Bone marrow (tissue), 2 donors: ENCODE measurements at places on chromosomes 5 and 9.

- no peak for DNase-seq
Observed at GRCh38 chr9:1400983-1401382, 350.8 kb downstream of the DMRT2 start.

- peak; percentile 71 for DNase-seq
Observed at GRCh38 chr5:149227168-149227826, 44.4 kb upstream of the AFAP1L1 start.

- DNase-seq: no peak
Observed at GRCh38 chr9:118529624-118530214, 825.5 kb downstream of the TLR4 start.

DNA sequence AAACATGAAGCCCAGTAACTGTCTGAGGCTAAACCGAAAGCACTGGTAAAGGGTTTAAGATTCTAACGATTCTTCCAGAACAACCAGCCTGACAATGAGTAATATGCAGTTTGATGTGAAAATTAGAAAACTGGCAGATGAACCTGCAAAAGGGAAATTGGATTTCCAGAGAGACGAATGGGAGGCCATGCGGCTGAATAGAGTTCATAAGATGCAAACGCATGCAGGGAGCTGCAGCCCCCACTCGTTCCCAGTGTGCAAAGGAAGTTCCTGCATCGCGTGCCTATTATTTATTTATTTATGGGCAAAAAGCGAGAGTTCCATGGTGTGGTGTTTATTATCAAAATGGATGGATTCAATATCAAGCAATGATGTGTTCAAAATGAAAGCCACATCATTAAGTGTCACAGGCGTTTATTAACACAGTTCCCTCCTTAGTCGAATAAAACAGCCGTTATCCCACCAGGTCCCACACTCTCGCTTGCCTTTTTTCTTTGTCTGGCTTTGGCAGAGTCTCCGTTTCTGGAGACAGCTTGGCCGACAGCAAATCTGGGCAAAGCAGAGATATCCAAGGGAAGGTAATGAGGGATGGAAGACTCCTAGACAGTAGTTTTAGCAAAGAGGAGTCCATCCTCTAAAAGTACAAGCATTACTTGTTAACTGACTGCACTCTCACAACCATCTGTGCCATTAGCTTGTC, 451.4 kb downstream of the KDM4C start:
- DNase-seq: no peak

- DNase-seq: no peak
Observed at GRCh38 chr9:135053133-135053532, 34.3 kb upstream of the OLFM1 start.

- DNase-seq: no peak
Observed at GRCh38 chr5:93748875-93749397, 7.5 kb upstream of the POU5F2 start.

DNA sequence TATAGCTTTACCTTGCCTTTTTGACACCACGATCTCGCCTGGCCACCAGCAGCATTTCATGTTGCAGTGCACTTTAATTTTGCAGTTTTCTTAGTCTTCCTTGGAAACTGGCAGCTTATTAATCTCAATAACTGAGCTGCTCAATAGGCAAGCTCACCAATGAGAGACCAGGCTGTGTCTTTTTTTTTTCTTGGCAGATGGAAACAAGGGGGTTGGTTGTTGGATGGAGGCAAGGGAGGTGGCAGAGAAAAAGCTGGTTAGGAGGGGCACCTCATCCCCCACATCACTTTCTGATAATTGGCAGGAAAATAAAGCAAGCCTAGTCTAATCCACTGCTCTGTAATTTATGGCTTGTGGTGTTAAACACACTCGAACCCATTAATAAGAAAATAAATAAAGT, 324.5 kb upstream of the WWC1 start:
- DNase-seq: no peak

DNA sequence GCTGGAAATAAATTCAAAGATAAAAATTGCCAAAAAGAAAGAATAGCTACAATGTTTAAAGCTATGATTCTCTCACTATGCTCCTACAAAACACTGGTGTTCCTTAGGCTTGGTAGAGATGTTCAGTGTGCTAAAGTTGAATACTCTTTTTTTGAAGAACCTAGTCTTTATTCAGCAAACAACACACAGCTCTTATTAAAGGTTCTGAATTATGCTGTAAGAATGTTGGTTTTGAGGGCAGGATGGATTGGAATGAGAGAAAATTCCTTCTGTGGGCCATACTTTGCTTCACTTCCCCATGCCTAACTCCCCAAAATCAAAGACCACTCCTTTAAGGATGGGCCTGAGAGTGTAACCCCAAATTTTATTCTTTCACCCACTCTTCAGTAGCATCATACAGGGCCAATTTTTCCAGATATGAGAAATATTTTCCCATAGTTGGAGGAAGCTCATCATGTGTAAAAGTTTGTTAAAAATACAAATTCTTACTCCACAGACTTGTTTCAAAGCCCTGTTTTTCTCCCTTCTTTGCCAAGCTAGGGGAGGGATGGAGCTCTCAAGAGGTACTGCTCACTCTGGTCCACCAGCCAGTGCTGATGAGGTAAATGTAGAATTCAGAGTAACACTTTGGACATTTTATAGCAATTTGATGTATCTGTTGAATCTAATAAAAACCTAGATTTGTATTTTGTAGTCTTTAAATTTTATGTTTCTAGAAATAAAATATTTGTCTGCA, 99.3 kb downstream of the GDNF start:
- no peak for DNase-seq

DNA sequence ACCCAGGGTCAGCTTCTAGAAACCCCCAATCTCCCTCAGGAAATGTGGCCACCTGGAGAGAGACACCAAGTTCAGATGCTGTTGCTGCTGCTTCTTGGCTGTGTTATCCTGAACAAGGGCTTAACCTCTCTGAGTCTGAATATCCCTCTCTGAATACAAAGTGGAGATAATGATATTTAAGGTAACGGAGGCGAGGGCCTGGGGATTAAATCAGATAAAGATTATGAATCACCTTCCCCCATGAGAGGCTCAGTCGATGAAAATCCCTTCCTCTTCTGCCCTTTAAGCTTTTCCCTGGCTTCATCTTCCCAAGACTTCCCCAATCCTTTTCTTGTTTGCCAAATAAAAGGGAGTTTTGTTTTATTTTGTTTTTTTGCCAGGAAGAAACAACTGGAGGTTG, 8.1 kb upstream of the CPLX2 start:
- DNase-seq: no peak

DNA sequence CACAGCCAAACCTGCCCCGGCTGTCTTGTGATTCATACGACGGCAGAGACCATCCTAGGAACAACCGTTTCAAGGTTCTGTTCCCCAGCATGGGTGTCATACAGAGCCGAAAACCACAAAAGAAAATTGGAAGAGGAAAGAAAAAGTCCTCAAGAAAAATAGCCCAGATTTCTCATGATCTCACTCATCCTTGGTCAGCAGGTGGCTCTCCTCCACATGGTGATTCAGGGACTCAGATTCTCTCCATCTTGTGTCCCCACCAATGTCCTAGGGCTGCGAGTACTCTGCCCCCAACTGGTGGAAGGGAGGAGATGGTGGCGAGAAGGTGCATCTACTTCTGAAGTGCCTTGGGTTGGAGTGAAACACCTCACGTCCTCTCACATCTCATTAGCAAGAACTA, 25.6 kb downstream of the PDZD2 start:
- DNase-seq: no peak

DNA sequence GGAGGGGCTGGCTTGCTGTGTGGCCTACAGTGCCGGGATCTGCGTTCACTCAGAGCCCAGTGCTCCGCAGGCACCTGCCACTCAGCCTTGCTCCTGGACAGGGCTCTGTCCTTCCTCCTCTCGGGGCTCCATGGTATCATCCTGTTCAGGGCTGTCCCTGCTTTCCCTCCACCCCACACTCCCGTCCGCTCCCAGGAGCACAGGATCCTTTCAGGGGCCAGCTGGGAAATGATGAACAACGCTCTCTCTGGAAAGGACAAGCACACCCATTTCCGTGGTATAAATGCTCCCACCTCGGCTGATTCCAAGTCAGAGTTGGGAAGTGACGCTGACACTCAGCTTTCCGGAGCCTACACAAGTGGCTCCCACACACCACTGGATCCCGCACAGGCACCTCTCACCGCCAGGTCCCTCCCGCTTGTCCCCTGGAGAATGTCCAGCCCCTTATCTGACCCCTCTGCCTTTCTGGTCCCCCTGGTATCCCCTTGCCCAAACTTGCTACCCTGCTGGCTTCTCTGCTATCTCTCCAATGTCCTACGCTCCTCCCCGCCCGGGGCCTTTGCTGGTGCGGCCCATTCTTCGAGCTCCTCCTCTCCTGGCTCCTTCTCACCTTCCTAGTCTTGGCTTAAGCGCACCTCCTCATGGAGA, 21.3 kb downstream of the HMCN2 start:
- no peak for DNase-seq

- no peak for DNase-seq
Observed at GRCh38 chr5:114999176-114999575, 170.5 kb downstream of the TRIM36 start.

DNA sequence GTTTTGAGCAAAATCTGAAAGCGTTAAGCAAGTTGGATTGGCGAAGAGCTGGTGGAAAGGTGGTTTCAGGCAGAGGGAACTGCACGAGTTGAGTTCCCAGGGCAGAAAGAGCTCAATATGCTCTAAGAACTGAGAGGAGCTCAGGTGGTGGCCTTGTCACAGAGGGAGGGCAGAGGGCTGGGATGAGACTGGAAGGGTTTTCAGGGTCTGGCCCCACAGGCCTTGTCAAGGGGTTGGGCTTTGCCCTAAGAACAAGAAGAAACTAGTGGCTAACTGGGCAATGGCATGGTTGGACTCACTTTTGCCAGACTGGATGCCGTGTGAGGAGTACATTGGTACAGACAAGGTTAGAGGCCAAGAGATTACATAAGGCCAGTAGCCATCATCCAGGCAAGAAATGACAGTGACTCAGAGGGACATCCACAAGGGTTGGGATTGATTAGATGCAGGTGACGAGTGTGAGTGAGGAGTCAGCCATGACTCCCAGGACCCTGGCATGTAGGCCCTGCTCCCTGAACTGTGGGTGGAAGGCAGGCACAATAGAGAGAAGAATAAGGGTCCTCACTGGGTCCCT, 75.1 kb upstream of the SMIM23 start:
- DNase-seq: no peak

GRCh38 chr5:7789567-7789966, 61.4 kb downstream of the CFAP90 start:
- DNase-seq: no peak

GRCh38 chr5:149238540-149238939, 33.1 kb upstream of the AFAP1L1 start:
- no peak for DNase-seq

DNA sequence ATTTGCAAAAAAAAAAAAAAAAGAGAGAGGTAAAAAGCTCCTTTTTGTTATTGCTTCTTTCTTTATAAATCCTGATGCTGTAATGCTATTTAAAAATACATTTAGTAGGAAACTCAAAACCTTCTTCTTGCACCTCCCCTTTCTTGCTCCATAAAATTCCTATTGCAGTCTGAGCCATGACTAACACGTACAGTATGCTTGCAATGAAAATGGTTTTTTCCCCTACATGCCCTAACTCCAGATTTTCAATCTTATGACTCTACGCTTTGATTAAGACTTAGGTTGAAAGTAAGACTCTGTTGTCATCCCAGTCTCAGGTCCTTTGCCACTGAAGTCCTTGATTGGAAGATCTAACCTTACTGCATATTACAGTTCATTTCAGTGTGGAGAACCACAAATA, 23.9 kb downstream of the FGF10 start:
- DNase-seq: no peak

- no peak for DNase-seq
Observed at GRCh38 chr5:137828180-137828579, 39.5 kb upstream of the MYOT start.

- no peak for DNase-seq
Observed at GRCh38 chr5:176564002-176564401, 14.9 kb downstream of the CDHR2 start.

DNA sequence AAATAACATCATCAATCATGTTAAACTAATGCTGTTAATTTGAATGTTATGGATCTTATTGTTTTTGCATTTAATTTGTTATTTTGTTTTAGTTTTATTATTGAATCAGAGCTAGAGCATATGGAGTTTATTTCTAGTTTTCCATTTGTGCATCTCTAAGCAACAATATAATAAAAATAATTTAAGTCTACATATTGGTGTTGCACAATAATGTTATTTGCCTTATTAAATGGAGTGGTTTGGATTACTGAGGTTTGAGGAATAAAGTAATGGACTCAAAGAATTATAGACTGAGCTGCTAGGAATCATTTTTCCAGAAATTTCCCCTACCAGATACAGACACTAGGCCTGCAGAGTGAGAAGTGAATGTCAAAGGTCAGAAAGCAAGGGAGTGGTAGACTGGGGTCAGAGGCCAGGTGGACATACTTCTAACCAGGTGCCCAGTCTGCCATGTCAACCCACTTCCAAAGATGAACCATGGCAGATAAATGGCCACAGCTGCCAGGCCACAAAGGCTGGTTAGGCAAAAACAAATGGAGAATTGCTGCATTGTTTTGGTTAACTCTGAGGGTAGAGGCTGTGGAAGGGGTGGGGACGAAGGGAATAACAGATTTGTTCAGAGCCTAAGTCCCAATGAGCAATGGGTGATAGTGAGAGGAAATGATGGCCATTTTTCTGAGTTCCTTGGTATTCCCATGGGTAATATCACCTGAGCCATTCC, 113.1 kb downstream of the FBXL7 start:
- no peak for DNase-seq

- no peak for DNase-seq
Observed at GRCh38 chr5:152356506-152356905, 48.6 kb downstream of the NMUR2 start.

DNA sequence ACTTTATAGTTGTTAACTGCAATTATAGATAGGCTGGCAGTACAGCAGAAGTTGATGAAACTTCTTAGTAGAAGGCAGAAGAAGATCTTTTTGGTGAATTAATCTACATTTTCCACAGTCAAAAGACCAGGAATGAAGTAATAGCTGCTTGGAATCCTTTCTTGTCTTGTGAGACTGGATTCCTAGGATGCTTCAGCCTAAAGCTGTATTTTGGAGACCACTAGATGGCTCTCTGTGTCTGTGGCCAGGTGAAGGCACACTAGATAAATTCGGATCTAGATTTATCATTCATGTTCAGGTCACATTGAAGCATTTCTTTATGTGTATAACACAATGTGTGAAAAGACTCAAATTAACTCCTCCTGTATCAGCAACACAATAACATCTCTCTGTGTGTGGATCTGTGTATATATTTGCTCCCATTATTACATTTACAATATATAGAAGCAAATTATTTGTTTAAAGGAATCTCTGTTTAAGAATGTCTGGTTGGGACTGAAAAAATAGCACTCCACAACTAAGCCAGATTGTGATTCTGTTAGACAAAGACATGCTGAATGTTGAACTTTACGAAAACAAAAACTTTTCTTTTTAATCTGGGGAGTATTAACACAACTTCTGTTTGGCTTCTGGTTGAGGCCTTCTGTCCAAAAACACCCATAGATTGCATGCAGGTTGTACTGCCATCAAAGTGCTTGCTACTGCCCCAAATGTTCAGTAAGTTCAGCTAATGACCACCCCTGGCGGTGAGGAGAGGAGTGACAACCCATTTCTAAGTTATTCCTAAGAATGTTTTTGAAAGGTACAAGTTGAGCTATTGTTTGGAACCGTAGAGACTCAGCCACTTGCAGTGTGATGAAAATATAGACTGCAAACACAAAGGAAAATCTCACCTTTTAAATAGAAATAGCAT, 10.6 kb downstream of the GRIN3A start:
- DNase-seq: no peak

- no peak for DNase-seq
Observed at GRCh38 chr9:89714321-89714720, 109.5 kb downstream of the GADD45G start.

- DNase-seq: no peak
Observed at GRCh38 chr9:112371060-112371459, 8.8 kb upstream of the HSDL2 start.
